T-cell (primary cell): ENCODE measurements at places on chromosomes 3 and 15. TPM values are rescaled to one million over a fixed set of nuclear protein-coding genes. Genes with fewer than 3 reads are reported as not detected.

The CSTA gene
- total RNA-seq: not detected

The IL20RB gene
- total RNA-seq: 2.2 TPM

The TGM4 gene
- not detected for total RNA-seq

- no peaks in the 10 kb centered on the region for H3K36me3 ChIP-seq
- no peak overlapping the region for H3K4me3 ChIP-seq
- no peak overlapping the region for H3K27ac ChIP-seq
- no peak for DNase-seq
- H3K4me1 ChIP-seq: no peaks in the 10 kb centered on the region
Observed at GRCh38 chr15:96444865-96445264, 114.4 kb downstream of the NR2F2 start.

DNA sequence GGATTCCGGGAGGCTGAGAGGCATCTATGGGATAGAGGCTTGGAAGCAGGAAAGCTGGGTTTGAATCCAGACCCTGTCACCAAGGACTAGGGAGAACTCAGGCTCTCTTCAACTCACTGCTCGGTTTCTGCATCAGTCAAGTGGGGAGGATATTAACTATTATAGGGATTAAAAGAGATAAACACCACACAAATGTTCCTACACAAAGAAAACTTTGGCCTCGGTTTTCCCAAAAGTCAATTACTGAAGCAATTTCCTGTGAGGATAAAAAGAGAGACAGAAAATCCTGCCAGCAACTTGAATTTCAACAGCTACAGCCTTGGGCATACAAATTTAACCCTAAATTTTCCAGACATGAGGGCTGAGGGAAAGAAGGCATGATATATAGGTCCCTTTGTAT lies 36.0 kb downstream of the ITGB5 start:
- H3K4me3 ChIP-seq: no peak overlapping the region
- H3K27me3 ChIP-seq: no peaks in the 10 kb centered on the region
- no peak overlapping the region for H3K27ac ChIP-seq
- H3K36me3 ChIP-seq: no peaks in the 10 kb centered on the region
- DNase-seq: no peak

GRCh38 chr3:98434412-98434811 lies 28.6 kb upstream of the OR5K1 start:
- H3K27ac ChIP-seq: no peak overlapping the region
- H3K36me3 ChIP-seq: no peaks in the 10 kb centered on the region
- H3K27me3 ChIP-seq: no peaks in the 10 kb centered on the region
- no peak for DNase-seq
- H3K4me3 ChIP-seq: no peak overlapping the region

GRCh38 chr3:189096092-189096491 lies 75.7 kb upstream of the TPRG1 start:
- no peaks in the 10 kb centered on the region for H3K27me3 ChIP-seq
- no peak overlapping the region for H3K27ac ChIP-seq

DNA sequence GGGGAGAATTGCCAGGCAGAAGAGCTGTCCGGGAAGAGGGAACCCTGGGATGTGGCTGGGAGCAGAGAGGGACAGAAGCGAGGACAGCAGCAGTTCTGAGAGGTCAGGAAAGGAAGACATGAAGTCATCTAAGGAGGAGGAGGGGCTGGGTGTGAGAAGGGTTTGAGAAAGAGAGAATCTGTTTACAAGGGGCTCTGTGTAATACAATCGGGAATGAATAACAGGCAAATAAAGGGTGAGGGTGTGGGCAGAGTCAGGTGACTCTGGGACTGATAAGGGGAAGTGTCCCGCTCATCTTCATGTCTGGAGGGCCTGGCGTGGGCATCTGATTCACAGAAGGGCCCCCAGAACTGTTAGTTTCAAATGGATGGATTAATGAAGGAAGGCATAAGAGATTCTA lies 191.3 kb downstream of the XXYLT1 start:
- H3K4me3 ChIP-seq: no peak overlapping the region
- no peaks in the 10 kb centered on the region for H3K27me3 ChIP-seq
- no peak for DNase-seq

DNA sequence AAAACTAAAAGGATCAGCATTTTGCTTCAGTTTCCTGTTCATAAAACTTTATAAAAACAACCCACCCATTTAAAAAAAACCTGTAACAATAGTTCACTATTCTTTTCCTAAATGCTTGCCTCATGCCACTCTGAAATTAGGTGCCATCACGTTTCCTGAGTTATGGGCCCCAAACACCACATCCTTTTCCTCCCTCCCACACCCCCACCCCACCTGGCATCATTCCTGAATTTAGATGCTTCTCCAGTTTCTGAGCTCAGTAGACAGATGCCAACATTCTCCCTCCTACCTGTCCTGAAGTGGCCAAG lies 11.9 kb upstream of the ARHGEF3 start:
- no peak overlapping the region for H3K4me3 ChIP-seq
- peaks cover 47% of the 10 kb centered on the region for H3K4me1 ChIP-seq
- H3K27ac ChIP-seq: peak overlapping the region; percentile 61
- H3K36me3 ChIP-seq: no peaks in the 10 kb centered on the region
- no peaks in the 10 kb centered on the region for H3K27me3 ChIP-seq

- DNase-seq: no peak
- peaks cover 14% of the 10 kb centered on the region for H3K4me1 ChIP-seq
- no peaks in the 10 kb centered on the region for H3K27me3 ChIP-seq
- no peaks in the 10 kb centered on the region for H3K36me3 ChIP-seq
- H3K27ac ChIP-seq: peak overlapping the region; percentile 83
- peak overlapping the region; percentile 90 for H3K4me3 ChIP-seq
Observed at GRCh38 chr15:74889390-74889882, 406 bp upstream of the MPI start.

DNA sequence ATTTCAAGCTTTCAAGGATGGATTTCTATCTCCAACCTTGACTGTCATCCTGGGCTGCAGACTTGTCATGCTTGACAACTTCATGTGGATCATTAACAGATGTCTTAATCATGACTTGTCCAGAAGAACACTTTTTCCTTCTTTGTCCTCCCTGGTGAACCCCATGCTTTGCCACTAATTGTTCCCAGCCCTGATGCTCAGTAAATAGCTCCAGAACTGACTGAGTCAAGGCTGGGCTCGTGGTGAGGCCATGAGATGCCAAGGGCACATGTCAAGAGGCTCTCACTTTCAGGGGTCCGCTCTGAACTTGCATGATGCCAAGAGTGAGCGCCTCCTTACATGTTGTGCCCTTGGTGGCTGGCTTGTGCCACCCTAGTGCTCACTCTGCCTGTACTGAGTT lies 48.9 kb upstream of the KY start:
- H3K27me3 ChIP-seq: no peaks in the 10 kb centered on the region
- H3K27ac ChIP-seq: no peak overlapping the region
- no peaks in the 10 kb centered on the region for H3K4me1 ChIP-seq

- no peak overlapping the region for H3K27ac ChIP-seq
- no peaks in the 10 kb centered on the region for H3K27me3 ChIP-seq
- DNase-seq: no peak
- H3K36me3 ChIP-seq: no peaks in the 10 kb centered on the region
- H3K4me1 ChIP-seq: no peaks in the 10 kb centered on the region
- H3K4me3 ChIP-seq: no peak overlapping the region
Observed at GRCh38 chr3:168051070-168051469, 44.7 kb downstream of the GOLIM4 start.

GRCh38 chr3:186097663-186098451 lies 11.0 kb downstream of the ETV5 start:
- no peak for DNase-seq
- no peaks in the 10 kb centered on the region for H3K36me3 ChIP-seq
- H3K4me3 ChIP-seq: no peak overlapping the region
- peaks cover 26% of the 10 kb centered on the region for H3K27me3 ChIP-seq

DNA sequence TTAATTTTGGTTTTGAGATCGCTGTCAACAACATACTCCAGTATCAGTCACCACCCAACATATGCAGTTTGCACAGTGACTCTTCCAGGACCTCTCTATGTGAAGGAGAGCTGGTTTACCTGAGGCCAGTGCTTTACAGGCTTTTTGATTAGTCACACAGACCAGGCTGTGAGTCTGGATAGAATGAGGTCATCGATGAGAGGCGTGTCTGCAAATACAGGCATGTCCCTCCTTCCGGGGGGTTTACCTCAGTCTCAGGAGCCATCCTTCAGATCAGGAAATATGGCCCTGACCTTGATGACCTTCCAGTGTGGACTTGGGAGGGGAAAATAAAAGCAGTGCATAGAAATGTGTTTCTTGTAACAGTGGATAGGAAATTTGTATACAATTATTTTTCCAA lies 46.9 kb downstream of the KBTBD12 start:
- no peak overlapping the region for H3K27ac ChIP-seq
- no peak overlapping the region for H3K4me3 ChIP-seq
- no peaks in the 10 kb centered on the region for H3K27me3 ChIP-seq
- no peak for DNase-seq
- H3K4me1 ChIP-seq: no peaks in the 10 kb centered on the region

DNA sequence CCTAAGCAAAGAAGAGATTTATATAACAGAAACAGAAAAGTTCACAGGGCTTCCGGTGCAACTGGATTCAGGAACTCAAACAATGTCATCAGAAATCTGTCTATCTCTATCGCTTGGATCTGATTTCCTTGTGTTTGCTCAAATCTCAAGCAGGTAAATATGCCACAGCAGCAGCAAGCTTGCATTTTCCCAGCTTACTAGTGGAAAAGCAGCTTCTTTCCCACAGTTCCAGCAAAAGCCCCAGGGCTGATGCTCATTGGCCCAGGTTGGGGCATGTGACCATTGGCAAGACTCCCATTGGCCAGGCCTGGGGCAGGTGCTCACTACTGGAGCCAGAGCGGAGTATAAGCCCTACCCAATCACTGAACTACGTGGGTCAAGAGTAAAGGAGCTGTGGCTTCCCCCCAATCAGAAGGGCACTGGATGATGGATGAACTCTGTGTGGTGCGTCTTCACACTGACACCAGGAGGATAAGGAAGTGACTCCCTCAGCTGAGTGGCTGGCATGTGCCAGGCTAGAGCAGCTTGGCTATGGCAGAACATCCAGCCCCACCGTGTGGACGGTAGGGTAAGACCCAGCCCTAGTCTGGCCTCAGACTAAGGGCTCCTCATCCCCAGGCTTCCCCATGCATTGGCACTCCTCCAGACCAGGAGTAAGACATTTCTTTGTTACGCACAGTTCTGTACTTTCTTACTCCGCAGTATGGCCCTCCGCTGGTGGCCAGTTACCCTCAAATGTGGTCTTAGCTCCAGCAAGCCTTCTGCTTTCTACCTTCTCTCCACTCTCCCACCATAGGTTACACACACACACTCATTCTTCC lies 13.1 kb upstream of the VIPR1 start:
- no peak for DNase-seq
- H3K36me3 ChIP-seq: no peaks in the 10 kb centered on the region
- H3K4me3 ChIP-seq: no peak overlapping the region
- H3K4me1 ChIP-seq: no peaks in the 10 kb centered on the region
- H3K27me3 ChIP-seq: no peaks in the 10 kb centered on the region
- H3K27ac ChIP-seq: no peak overlapping the region

- no peak overlapping the region for H3K4me3 ChIP-seq
- H3K4me1 ChIP-seq: peaks cover 5% of the 10 kb centered on the region
- no peak for DNase-seq
- no peak overlapping the region for H3K27ac ChIP-seq
- peaks cover 23% of the 10 kb centered on the region for H3K27me3 ChIP-seq
Observed at GRCh38 chr15:62301993-62302675, 137.0 kb upstream of the C2CD4B start.

DNA sequence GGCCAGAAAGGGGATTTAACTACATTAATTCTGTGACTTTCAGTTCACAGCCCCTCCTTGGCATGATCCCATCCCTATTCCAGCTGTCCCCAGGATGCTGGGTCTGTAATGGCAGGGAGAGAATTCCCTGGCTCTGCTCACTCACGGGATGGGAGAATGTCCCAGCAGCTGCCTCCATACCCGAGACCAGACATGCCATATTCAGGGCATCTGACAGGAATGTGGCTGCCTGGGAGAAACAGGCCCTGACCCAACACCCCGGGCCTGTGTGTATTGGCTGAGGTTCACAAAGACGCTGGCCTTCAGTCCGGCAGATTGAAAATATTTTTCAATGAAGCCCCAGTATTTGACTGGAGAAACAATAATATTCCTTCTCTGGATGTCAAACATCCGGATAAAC lies 83.6 kb upstream of the SMAD3 start:
- H3K4me1 ChIP-seq: no peaks in the 10 kb centered on the region
- no peak overlapping the region for H3K4me3 ChIP-seq
- no peaks in the 10 kb centered on the region for H3K36me3 ChIP-seq
- no peaks in the 10 kb centered on the region for H3K27me3 ChIP-seq
- H3K27ac ChIP-seq: no peak overlapping the region
- DNase-seq: no peak
